ENCODE measurements at places on chromosomes 5 and 9.

DNA sequence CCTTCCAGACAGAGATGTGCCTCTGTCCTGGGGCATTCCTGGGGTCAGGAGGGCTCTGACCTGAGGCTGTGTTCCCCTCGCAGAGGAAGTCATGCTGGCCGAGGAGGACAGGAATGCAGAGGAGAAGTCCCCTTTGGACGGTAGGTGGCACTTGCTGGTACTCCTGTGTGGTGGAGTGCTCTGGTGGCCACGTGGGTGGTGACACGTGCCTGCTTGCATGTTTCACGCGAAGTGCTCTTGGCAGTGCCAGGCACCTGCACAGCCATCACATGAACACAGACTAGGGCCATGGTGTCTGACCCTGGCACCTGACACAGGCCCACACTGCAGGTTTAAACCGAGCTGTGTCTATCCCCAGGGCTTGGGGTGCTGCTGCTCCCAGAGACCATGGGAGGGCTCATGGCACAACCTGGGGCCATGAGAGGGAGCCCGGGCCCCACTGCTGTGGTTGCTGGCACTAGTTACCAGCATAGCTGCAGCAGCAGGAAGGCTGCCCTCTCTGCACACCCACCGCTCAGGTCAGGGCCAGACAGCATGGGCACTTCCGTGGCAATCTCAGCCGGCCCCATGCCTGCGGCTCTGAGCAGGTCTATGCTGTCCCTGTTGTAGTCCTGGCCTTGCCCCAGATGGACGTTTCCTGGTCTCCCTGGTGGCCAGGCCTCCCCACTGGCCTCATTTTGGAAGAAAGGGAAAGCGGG is 79.3 kb downstream of the CACNA1B start:
- DNase-seq = no peak

DNA sequence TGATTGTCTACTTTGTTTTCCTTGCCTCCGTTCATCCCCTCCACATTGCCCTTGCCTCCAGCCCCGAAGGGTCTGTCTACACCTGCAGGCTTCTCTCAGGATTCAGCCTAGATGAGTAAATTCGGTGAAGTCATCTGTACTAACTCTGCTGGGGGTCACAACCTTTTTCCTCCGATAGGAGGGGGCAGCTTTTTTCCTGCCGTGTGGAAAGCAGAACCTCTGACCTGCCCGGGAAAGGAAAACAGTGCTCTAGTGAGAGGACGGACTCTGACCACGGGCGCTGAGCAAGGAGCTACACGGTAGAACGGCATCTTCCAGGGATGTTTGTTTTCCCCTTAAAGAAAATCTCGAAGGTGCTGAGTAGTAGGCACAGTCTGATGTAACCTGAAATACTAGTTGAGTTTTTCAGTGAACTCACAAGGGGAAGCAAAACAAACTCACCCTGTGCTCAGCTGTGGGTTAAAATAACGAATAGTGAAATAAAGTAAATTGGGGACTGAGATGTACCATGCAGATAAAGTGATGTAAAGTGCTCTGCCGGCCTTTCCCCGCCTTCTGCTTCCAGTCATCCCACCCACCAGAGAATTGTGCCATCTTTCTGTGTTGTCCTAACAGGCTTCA is 281.8 kb downstream of the AOPEP start:
- DNase-seq = no peak

- no peak for DNase-seq
Measured at GRCh38 chr5:169583101-169583423, 511 bp upstream of the SPDL1 start.

- no peak for DNase-seq
Measured at GRCh38 chr5:137142764-137143605, 356.1 kb downstream of the SPOCK1 start.

DNA sequence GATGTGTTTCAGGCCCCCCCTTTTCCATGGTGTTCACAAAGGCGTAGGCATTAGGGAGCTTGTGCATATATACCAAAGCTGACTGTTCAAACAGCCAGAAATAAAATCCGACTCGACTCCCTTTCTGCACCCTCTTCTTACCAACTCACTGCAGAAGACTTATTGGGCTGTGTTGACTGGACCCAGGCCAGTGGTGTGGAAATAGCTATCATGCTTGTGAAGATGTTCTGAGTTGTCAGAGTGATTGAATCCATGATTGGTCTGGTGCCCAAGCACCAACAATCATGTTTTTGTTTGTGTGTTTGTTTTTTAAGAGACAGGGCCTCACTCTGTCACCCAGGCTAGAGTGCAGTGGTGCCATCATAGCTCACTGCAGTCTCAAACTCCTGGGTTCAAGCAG is 21.6 kb downstream of the TJP2 start:
- DNase-seq = no peak

DNA sequence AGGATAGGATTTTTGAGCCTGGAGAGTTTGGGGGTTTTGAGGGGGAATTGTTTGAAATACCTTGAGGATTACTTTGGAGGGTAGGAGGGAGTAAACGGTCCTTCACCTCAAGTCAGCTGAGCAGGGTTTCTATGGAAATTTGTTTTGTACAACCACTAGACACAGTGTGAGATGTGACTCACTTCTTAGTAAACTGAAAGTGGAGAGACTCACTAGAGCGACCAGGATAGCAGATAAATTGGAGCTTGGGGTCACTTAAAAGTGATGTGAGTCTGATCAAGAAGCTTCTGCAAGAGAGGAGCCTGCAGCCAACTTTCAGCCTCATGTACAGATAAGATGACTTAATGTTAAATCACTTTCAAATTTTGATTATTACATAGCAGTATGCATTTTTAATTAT is 1945.9 kb upstream of the NUDT12 start:
- DNase-seq = no peak

GRCh38 chr5:82045554-82046275 is 73.9 kb downstream of the ATG10 start:
- no peak for DNase-seq

- no peak for DNase-seq
Measured at GRCh38 chr9:130382096-130382495, 62.7 kb upstream of the ASS1 start.

- DNase-seq = no peak
Measured at GRCh38 chr9:69611221-69611620, 61.0 kb downstream of the APBA1 start.

DNA sequence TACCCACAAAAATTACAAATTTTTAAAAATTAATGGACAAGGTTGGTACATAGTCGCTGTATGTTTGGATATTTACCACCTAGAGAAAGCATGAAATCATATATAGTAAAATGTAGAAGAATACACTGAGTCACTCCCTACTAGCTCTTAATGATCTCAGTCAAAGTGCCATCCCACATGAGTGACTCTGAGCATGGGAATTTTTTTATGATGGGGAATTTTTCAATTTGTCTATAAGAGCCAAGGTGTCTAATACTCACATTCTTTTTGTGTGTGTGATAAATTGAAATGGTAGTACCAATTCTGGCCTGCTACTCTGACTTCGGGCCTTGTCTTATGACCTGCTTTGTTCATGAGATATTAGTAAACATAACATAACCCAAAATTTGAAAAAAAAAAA is 483.2 kb downstream of the CDH10 start:
- no peak for DNase-seq

- DNase-seq = no peak
Measured at GRCh38 chr5:144028636-144029035, 141.8 kb downstream of the YIPF5 start.

DNA sequence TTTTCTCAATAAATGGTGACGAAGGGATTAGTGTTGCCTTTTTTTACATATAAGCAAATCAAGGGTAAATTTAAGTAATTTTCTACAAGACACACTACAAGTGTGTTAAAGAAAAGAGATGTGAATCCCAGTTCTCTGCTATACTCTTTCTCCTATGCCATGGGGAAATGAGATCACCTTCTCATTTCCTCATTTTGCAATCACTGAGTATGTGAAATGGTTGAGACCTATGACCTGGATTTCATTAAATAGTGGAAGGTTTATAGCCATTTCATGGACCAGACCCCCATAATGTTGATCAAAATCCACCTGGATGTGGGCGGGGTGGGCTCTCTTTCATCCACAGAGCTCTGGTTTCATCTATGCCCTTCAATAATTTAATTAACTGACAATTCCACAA is 66.9 kb upstream of the SLIT3 start:
- DNase-seq = no peak

- no peak for DNase-seq
Measured at GRCh38 chr5:119302916-119303897, 52.6 kb upstream of the TNFAIP8 start.

DNA sequence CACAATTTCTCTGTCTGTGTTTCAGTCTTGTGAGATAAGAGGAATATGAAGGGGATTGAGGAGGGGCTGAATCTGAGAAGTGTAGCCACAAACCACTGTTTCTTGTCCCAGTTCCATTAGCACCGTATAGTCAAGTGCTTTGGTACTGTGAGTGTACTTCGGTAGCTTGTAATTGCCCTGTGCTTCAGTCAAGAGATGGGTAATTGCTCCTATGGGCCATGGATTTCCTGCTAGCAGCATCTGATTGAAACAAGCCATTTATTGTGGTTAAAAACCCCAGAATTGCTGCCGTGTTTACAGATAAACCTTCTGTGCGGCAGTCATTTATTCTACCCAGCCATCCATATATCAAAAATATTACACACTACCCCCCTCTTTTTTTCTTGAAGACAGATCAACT is 98.6 kb downstream of the MAT2B start:
- no peak for DNase-seq

DNA sequence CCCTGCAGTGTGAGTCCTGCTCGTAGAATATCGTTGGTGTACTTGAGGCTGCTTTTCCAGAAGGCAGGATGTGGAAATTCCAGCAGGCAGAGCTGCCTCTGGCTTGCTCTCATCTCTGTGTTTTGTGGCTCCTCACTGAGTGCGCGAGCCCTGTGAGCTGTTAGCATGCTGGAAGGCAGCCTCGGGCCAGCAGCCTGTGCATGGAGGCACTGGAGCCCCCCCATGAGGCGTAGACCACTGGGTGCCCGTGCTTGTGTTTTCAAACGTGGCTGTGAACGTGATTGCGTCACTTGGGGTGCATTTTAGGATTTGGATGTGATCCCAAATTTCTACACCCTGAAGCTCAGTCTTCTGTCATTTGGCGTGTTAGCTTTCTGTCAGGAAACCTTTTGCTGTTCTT is 3.2 kb downstream of the WDR5 start:
- DNase-seq = no peak

- DNase-seq = peak; percentile 9
Measured at GRCh38 chr9:6055216-6055615, 39.8 kb upstream of the RANBP6 start.

DNA sequence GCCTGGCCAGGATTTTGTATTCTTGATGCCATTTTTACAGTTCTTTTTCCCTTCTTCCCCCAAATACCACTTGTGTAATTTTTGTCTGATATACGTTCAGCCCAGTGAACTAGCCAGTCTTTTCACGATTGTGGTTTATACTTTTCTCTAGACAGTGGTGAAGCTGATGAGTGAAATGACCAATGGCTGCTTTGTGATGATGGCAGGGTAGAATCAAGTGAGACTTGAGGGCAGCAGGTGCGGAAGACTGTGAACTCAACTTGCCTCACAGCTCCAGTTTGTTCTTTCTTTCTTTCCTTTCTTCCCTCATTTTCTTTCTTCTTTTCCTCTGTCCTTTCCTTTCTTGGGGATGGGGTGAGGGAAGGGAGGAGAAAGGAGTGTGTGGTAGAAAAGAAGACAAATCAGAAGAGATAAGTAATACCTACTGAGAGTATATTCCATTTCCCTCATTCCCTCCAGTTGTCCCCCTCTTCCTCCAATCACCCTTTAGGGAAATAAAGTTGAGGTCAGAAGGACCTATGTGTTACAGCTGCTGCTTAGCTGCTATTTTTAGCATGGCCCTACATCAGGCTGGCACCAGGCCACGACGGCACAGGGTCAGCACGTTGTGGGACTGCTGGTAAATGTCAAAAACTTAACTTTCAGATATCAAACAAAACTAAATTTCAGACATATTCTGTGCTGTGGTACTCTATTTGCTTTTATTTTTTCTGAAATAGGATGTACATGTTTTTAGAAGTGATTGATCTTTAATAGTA is 12.3 kb downstream of the ZSWIM6 start:
- DNase-seq = no peak

DNA sequence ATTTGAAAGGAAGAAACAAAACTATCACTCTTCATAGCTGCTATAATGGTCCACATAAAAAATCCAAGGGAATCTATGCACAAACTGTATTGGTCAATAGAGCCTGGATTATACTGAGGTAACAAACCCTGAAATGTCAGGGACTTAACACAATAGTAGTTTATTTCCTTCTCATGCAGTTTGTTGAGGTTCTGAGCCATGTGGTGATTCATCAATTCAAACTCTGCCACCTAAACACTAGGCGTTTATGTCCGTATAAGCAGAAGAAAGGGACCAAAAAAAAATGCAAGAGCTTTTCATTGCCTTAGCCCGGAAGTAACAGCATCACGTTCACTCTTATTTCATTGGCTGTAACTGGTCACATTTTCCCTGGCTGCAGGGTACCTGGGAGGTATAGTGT is 464.7 kb downstream of the ZSWIM6 start:
- no peak for DNase-seq

- no peak for DNase-seq
Measured at GRCh38 chr5:17440766-17441165, 57.3 kb upstream of the TAF11L2 start.

DNA sequence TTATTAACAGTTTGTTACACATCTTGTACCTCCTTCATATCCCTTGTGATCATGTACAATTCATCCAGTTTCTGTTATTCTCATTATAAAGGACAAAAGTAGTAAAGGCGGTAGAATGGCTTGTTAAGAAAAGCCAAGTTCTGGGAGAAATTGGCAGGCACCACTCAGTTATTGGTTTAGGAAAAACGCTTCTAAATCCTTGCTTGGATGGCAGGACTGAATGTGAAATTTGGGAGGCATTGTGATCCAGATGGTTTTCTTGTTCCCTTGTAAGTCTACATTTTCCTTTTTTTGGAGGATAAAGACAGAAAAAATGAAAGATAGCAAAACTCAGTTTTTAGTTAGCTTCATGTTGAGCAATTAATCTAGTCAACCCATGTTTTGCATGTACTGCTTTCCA is 130.2 kb downstream of the MAT2B start:
- no peak for DNase-seq

DNA sequence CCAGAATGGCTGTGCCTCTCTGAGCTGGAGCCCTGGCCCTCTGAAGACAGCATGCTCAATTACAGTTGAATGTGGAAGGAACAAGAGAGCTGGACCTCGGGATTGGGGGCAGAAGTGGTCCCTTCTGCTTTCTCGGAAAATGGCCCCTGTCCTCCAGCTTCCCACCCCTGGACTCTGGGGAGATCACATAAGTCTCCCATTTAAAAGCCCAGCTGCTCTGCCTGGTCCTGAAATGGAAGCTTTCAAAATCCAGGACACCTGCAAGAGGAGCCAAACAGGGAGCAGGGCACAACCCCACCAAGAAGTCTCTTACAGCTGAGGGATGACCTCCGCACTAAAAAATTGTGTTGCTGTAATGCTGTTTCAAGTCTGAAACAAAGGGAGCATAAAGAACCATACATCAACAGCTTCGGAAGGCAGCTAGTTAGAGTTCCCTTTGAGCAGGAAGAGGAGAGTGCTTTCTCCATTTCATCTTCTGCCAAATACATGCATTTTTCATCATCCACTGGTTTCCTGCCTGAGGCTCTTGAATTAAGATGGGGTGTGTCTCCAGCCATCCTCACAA is 48.2 kb downstream of the TGFBI start:
- no peak for DNase-seq

GRCh38 chr5:77168161-77168878 is 42.2 kb upstream of the PDE8B start:
- DNase-seq = no peak

GRCh38 chr5:100188778-100189177 is 346.4 kb upstream of the FAM174A start:
- DNase-seq = no peak

- no peak for DNase-seq
Measured at GRCh38 chr5:36703245-36703860, 96.9 kb downstream of the SLC1A3 start.

Data from activated CD4-positive, alpha-beta T cell treated with anti-CD3 and anti-CD28 coated beads, Interleukin-2, amount 50 U/mL, for 1 hour (primary cell).